Fibroblast of lung (primary cell): ENCODE measurements at places on chromosomes 11 and 22. TPM values are rescaled to one million over a fixed set of nuclear protein-coding genes. Genes with fewer than 3 reads are reported as not detected.

DNA sequence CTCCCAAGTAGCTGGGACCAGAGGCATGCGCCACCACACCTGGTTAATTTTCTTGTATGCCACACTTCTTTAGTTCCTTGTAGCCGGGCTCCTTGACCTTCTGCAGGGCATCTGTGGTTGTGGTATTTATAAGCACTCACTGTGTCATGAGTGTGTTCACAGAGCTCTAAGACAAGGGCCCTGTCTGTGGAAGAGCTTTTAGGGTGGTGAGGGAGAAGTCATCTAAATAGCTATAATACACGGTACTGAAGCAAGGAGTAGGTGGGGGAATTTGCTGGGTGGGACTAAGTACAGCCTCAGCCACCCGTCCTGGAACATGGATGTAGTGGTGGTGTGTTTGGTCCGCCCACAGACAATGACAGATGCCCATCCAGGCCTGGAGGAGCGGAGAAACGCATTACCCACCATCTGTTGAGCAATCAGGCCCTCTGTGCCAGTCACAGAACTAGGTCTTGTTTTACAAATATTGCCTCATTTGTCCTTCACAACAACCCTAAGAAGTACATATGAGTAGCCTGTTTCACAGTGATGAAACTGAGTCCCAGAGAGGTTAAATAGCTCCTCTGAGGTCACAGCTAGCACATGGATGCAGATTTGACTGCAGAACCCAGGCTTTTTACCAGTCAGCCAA, 10.1 kb downstream of the ACO2 start:
- DNase-seq = peak; percentile 89

DNA sequence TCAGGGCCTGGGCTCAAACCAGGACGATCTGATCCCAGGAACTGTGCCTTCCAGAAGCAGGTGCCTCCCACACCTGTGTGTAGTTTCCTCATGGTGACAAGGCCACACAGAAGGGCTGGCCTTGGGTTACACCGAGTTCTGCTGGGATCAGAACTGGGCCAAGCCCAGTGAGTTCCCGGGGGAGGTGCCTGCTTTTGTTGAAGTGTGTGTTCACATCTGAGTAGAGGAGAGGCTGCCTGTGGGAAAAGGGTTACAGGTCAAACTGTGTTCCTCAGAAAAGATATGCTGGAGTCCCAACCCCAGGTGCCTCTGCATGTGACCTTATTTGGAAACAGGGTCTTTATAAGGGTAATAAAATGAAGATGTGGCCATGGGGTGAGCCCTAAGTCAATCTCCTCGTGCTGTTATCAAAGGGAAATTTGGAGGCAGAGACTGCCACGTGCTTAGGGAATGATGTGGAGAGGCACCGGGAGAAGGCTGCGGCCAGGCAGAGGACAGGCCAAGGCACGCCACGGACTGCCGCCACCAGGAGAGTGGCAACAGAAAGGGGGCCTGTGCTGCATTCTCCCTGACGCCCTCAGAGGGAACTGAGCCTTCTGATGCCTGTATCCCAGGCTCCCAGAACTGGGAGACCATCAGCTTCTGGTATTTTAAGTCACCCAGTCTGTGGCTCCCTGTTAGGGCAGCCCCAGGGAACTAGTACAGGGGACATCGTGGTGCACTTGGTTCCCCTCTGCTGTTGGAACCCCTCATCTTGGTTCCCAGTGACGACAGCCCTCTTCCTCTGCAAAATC, 158.8 kb downstream of the CACNA1I start:
- DNase-seq = no peak

DNA sequence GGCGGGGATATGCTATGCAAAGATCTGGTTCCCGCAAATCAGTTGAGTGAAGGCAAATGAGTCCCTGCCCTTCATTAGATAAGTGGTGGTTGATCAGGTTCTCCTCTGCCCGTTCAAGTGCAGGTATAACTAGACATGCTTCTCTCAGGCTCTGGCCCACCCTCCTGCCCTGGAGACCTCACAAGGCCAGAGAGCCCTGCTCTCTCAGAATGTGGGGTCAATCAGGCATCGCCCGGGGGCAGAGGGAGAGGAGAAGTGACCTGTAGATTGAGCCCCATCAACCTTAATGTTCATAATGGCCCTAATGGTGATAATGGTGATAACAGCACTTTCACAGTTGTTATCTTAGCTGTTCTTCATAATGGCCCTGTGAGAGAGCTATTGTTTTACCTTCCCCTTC, 224.3 kb downstream of the DSCAML1 start:
- no peak for DNase-seq

- DNase-seq = no peak
Measured at GRCh38 chr11:65353376-65353775, 1.2 kb upstream of the TIGD3 start.

GRCh38 chr22:39728236-39728860, 157.8 kb downstream of the CACNA1I start:
- no peak for DNase-seq

DNA sequence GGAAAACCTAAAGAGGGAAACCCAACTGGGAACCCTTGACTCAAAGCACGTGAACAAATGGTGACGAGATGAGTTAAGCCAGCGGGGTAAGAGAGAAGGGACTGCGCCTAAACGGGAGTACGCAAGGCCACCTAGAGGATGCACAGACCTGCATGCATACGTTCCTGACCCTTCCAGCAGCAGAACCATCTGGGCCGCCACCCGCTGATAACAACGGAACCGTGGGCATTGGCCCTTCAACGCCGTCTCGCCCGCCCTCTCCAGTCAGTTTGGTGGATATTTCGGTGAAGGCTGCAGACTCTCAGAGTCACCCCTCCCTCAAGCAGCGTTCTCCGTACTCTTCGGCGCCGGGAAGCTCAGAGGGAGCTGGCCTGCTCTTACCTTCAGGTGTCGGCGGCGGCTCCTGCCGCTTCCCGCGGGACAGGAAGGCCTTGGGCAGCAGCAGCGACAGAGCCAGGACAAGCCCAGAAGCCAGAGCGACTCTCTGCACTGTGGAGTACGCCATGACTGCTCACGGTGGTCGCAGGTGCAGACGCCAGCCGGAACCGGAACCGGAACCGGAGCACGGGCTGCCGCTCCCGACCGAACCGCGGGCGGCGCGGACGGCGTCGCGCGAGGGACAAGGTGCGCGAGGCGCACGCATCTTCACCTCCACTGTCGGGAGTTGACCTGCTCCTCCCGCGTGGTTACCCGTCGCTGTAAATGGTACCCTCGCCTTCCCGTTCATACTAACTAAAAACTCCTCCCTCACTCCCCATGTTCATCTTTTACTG, at the start of gene RIC3:
RIC3 (minus strand) TSS at position 541 of the 773 bp plus-strand sequence; CDS start at position 505, 36 bp downstream.
- no peak for DNase-seq

- DNase-seq = peak; percentile 88
Measured at GRCh38 chr11:3095712-3096361, 38.6 kb upstream of the CARS1 start.

Gene CDCA5
- 0.26 and 3.0 TPM in 2 replicates for total RNA-seq

Gene TRIM68
- 11.1 and 12.1 TPM in 2 replicates for total RNA-seq

Gene FXYD2
- 0.33 and 0.51 TPM in 2 replicates for total RNA-seq

Gene GSTT2B
- 0.26 and 9.9 TPM in 2 replicates for total RNA-seq
